Stimulated activated naive CD4-positive, alpha-beta T cell (primary cell): ENCODE measurements at places on chromosomes 5 and 9.

DNA sequence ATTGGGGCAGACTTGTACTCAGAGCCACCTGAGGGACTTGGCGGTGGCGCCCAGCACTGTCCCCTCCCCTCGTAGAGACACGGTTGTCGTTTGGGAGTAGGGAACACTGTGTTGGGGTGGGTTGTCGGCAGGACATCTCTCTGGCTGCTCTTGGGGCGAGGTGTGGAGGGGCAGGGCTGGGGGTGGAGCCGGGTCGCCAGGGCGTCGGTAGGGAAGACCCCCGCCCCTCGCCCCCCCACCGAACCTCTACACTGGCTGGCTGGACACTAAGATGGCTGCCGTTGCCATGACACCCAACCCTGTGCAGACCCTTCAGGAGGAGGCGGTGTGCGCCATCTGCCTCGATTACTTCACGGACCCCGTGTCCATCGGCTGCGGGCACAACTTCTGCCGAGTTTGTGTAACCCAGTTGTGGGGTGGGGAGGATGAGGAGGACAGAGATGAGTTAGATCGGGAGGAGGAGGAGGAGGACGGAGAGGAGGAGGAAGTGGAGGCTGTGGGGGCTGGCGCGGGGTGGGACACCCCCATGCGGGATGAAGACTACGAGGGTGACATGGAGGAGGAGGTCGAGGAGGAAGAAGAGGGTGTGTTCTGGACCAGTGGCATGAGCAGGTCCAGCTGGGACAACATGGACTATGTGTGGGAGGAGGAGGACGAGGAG is 778 bp downstream of the TRIM41 start:
- DNase-seq = no peak

GRCh38 chr5:83718195-83718825 is 2.3 kb downstream of the HAPLN1 start:
- DNase-seq = no peak

DNA sequence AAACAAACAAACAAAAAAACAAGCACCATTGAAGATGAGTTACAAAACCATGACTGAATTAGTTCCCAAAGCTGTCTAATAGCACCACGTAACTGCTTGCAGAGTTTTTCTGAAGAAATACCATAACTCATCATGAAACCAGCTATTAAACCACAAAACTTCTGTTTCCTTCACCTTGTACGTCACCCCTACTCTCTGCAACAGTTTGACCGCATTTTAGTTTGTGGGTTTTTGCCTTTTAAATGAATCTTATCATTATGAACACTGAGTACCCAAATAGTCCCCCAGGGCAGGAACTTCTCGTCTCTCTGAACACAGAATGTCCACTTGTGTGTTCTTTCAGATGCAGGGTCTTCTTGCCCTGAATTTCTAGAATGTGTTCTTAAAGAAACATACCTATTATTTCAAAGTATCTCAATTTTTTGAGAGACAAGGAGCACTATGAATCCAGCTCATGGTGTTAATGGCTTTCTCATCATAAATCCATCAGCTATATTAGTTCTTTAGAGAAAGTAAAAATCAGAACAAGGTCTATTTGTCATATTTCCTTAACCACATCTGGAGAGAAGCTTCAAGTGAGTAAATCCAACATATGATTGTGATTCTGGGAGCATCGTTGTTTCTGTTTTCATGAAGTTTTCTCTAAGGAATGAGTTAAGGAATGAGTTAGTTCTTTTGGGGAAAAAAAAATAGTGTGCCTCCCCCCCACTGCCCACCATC is 210.6 kb downstream of the AUH start:
- no peak for DNase-seq

DNA sequence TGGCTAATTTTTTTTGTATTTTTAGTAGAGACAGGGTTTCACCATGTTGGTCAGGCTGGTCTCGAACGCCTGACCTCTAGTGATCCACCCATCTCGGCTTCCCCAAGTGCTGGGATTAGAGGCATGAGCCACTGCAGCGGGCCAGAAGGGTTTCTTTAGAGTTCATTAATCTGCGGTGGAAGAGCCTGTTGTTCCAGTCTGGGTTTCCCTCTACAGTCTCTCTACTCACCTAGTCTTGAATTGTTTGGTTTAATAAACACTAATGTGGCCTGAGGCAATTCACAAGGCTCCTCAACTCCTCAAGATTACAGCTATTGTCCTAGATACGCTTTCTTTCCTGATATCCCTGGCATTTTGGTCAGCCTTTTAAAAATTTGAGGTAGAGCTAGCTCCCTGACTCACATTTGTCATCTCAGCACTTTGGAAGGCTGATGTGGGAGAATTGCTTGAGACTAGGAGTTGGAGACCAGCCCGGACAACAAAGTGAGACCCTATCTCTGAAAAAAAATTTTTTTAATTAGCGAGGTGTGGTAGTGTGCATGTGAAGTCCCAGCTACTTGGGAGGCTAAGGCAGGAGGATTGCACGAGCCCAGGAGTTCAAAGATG is 4.6 kb upstream of the SAR1B start:
- no peak for DNase-seq

- no peak for DNase-seq
Measured at GRCh38 chr9:113620377-113621161, 157.0 kb downstream of the RGS3 start.

DNA sequence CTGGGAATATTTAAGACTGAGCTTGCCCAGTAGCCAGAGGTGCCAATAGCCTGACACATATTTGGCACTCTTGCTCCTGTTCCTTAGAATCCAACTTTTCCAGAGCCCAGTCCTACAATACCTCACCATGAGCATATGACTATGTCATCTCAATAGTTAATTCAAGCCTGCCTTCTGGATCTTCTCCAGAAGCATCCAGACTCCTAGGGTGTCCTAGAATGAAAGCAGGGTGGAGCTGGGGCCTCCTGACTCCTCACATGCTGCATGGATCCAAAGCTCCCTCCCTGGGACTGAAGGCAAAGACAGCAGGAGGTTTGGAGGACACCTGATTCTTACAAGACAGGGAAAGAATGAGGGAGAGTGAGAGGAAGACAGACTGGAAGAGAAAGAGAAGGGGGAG is 37.9 kb downstream of the SH3TC2 start:
- DNase-seq = no peak

GRCh38 chr5:179147991-179148702 is 88.0 kb downstream of the ZNF354C start:
- DNase-seq = no peak

GRCh38 chr9:77769246-77769645 is 121.1 kb upstream of the GNA14 start:
- DNase-seq = no peak

DNA sequence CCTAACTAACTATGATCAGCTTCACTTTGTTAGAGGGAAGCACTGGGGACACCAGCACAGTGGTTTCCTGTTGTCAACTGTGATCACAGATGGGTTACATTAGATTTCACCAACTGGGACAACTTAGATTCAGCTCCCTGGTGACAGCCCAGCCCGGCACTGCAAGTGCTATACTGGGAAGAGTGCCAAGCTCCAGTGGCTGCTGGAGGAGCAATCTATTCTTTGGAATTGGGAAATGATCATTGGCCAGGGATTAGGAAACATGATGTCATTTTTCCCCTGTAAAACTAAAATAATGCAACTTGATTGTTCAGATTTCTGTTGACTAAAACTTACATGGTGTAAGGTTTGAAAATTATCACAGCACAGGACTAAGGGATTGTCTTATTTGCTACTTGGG is 33.2 kb downstream of the PTGR1 start:
- DNase-seq = no peak

DNA sequence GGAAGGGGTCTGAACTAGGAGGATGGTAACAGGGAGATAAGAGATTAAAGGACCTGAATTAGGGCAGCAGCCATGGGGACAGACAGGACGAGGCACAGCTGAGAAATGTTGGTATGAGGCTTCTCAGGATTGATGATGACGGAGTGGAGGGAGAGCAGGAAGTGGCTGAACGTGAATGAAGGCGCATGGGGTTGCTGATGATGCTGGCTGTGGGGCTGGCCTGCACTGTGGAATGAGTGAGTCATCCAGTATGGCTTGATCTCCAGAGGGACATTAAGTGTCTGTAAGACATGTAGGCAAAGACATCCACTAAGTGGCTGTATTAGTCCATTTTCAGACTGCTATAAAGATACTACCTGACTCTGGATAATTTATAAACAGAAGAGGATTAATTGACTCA is 256.4 kb downstream of the ICE1 start:
- no peak for DNase-seq

DNA sequence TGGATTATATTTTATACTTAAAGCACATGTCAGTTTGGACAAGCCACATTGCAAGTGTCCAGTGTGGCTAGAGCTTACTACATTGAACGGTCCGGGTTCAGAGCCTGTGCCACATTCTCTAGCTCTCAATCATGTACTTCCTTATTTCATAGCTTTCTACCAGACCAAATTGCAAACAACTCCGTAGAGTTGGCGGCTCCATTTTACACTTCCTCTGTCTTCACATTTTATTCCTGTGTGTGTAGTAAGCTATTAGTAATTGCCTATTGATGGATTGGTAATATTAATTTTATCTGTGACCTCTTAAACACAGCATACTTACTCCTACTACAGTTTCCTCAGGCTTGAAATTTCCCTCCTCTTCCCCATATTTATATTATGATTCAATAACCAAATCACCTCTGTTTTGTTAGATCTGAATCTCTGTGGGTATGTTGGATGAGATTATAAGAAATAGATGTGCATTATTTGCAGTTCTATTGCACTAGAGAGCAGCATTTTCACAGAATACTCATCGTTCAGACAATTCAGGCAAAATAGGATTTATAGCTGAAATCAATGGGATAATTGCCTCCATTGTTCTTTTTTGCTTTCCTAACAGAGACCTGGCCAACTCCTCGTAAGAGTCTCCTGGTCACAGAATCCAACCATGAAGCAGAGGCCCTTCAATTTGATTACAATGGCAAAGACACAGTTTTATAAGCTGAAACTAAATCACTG is 29.0 kb upstream of the C9orf72 start:
- no peak for DNase-seq

GRCh38 chr9:121830441-121831140 is 179.2 kb downstream of the DAB2IP start:
- DNase-seq = no peak

- no peak for DNase-seq
Measured at GRCh38 chr5:122864400-122864799, 19.0 kb downstream of the SNX24 start.

DNA sequence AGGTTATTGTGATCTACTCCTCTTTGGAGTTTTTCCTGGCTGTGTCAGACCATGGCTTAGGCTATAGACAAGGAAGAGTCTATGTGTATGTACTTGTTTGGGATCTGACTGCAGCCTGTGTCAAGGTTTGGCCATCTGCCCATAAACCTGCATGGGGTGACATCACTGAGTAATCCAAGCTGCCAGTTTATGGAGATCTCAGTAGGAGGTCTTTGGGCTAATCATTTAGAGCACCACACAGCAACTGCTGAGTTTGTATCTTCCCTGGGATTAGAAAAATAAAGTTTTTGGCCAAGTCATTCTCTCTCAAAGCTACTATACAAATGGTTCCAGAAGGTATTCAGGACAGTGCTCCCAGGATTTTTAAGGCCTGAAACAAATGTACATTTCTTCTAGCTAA is 65.5 kb upstream of the HSPB3 start:
- DNase-seq = no peak

DNA sequence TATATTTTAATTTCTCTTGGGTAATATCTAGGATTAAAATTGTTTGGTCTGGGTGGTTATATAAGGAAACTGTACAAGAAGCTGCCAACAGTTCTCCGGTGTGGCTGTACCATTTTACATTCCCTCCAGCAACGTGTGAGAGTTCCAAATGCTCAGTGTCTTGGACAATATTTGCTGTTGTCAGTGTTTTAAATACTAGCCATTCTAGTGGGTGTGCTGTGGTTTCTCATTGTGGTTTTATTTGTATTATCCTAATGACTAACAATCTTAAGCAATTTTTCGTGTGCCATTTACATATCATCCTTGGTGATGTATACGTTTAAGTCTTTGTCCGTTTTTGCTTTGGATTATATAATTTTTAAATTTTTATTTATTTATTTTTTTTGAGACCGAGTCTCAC is 34.0 kb downstream of the TNFSF15 start:
- DNase-seq = no peak

DNA sequence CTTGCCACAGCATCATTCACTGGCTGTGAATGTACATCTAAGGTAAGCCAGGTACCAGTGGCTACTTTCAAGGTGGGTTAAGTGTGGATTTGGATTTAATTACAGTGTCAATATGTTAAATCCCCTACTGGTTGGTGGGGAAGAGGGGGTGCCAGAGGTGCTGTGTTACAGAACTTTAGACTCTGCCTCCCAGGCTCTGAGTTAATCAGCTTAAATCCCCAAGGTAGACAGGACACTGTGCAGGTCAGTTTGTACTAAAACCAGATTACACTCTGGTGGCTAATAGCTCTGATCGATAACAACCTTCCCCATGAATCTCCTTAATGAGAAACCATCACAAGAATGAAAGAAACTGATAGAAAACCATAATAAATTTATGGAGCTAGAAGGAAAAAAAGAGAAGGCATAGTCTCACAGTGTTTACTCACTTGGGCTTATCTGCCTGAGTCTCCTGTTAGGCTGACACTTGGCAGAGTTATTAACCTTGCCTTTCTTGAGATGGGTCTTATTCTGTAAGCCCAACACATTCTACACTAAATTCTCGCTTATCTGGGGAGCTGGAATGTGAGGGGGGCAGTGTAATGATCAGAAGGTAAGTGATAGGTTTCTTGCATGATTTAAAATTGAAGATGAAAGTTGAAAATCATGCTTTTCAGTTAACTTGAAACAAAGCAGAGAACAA is 106.8 kb downstream of the LMNB1 start:
- DNase-seq = no peak

DNA sequence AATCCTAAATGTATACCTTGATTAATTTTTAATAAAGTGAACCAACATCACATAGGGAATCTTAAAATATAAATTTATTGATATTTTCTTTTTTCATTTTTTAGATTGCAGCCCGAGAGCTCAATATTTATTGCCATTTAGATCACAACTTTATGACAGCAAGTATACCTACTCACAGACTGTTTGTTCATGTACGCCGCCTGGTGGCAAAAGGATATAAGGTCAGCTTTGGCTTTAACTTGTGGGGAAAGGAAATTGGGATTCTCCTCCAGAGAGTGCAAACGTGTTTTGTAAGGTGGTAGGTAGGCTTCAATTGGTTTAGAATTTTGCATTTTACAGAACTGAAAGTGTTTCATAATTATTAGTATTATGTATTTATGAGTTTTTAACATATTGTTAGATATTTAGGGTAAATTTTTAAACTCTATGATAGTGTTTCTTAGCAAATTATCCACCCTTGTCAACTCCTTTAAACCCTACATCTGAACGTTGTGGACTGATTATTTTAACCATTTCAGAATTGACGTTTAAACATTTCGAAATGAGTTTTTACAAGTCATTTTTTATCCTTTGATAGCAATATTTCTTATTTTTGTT is 17.5 kb upstream of the DHFR start:
- peak; percentile 41 for DNase-seq

DNA sequence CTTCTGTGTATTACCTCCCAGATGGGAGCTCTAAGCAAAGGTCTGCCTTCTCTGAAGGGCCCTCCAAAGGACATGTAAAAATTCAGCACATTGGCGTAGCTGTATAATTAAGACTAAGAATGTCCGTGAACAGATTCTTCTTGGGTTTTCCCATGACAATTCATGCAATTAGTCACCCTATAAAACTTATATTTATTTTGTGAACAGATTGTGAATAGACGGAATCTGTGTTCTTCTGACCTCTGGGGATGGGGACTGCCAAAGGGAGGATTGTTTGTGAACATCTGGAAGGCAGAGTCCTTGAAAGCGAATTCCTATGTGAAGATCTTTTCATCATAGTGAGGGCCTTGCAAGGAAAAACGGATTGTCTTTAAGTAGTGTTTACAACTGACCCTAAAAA is 111.3 kb downstream of the EGFLAM start:
- DNase-seq = no peak
